NCI-H82 (cell line): ENCODE measurements at places on chromosomes 4 and X.
A peak's percentile ranks its signal among the peaks of the same experiment; 100 is the strongest.

DNA sequence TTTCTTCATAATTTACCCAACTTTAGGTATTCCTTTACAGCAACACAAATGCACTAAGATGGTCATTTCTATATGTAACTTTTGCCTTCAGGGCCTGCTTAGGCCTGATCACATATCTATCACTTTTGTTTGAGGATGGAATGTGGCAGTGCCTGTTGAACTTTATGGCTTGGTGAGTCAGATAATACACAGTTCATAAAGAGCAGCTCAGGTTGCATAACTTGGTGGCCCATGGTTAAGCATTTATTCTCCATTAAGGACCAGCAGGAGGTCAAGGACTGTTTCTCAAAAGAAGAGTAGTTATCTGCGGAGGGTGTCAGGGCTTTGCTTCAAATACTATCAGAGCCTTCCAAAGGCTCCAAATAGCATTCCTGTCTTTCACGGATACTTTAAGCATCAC, 124.1 kb upstream of the PDHA2 start:
- no peak for DNase-seq

- DNase-seq: no peak
Observed at GRCh38 chr4:8198206-8198905, 734 bp upstream of the SH3TC1 start.

GRCh38 chr4:114286262-114286810, 306.9 kb upstream of the ARSJ start:
- no peak for DNase-seq

DNA sequence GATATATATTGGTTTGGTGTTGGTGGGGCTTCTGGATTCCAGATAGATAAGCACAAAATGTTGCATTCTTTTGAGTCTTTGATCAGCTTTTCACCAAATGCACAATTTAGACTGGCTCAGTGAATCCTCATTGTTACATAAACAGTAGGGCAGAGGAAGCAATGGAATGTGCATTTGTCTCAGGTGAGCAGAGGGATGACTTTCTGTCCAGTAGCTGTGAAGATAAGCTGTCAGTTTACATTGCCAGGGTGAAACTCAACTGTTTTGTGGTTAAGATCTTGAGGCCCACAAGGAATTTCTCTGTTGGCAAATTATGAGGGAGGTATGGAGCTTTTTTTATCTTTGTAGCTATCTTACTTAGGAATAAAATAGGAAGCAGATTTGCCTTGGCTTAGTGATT, 168.0 kb downstream of the GALNTL6 start:
- no peak for DNase-seq

DNA sequence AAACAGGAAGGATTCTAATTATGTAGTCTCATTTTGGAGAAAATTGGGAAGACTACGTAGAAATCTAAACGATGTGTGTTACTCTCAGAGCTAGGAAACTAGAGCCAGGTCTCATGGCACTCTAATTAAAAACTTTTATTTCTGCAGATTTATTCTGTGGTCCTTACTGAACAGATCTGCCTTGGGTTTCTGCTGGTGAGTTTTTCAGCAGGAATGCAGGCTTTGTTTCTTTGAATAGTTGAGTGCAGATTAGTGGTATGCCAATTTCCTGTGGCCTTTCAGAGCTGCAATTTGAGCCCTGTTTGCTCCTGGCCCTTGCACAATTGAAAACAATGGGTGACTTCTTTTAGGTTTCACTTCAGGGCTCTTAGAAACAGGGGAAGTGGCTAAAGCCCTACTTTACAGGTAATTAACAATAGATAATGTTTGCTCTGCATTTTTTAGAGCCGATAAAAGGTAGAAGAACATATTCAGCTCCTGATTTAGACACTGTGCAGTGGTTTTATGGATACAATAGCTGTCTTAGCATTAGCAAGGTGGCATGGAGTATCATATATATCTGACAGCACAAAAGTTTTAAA, 21.8 kb downstream of the SPRY1 start:
- DNase-seq: no peak

DNA sequence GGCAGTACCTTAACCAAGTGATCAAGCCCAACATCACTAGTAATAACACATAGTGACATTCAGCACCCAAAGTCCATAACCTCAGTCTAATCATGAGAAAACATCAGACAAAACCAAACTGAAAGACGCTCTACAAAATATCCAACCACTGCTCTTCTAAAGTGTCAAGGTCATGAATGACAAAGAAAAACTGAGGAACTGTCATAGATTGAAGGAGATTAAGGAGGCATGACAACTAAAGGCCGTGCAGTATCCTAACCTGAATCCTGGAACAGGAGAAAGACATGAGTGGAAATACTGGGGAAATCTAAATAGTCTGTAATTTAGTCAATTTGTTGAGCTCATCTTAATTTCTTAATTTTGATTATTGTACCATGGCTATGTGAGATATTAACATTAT, 38.2 kb upstream of the EXOC1L start:
- no peak for DNase-seq

GRCh38 chrX:31136144-31136611, 64.3 kb upstream of the FTHL17 start:
- no peak for DNase-seq

- DNase-seq: no peak
Observed at GRCh38 chr4:139367421-139368090, 65.3 kb upstream of the NDUFC1 start.

DNA sequence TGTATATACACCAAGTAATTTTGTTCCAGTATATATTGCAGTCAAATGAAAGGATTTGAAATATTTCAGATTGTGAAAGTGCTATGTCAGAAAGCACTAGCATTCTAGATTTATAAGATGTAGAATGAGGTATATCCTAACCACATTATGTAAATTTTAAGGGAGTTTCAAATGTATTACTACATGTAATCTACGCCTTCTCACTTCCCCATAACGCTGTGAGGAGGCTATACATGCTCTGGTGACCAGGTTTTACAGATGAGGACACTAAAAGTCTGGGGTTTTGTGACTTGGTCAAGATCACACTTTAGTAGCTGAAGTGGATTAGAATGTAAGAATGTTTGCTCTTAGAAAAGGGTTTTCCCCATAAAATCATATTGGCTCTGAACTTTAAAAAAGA, 8.1 kb downstream of the ENPEP start:
- DNase-seq: no peak

DNA sequence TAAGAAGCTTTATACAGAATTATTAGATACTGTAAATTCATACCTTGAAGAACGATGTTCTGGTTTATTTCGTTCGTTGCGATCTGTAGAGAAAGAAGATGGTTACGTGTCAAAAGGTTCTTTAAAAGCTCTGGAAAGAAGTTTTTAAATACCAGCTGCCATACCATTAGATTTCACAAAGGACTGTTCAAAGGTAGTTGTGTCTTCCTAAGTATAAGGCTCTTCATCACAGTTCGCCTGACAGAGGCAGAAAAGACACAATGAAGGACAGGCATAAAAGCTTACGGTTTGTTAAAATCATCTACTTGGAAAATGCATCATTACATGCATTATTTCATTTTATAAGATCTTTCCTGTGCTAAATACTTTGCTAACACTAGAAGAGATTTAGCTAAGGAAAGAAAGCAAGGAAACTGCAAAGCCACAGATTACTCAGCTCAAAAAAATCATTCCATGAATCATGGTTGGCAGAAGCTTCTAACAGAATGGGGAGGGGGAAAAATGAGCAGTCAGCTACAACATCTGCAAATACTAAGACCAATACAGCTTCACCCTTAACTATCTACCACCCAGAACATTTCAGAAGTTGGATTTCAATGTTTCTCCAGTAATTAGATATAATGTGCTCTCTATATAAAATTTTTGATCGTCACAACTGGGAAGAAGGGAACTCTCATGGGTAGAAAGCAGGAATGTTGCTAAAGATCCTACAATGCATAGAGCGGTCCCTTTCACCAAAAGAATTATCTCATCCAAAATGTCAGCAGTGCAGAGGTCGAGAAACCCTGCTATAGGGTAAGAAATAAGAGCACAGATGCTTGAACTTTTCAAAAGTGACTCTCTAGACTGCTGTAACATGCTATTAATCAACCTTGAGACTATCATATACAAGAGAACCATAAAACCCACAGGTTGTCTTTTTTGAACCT, 50.7 kb upstream of the PRSS48 start:
- DNase-seq: peak; percentile 5

GRCh38 chr4:34861666-34862065, 1382.6 kb downstream of the ARAP2 start:
- DNase-seq: no peak

GRCh38 chr4:7341491-7342222, 93.1 kb downstream of the PSAPL1 start:
- DNase-seq: no peak
